Right lobe of liver (tissue), 6 donors: ENCODE measurements at places on chromosomes 7 and 10. TPM values are rescaled to one million over a fixed set of nuclear protein-coding genes. Genes with fewer than 3 reads are reported as not detected.

CYP26C1 gene
- total RNA-seq, result not detected

KIF20B gene
- total RNA-seq, result 3.4 TPM

AGR3 gene
- total RNA-seq, result not detected

DNA sequence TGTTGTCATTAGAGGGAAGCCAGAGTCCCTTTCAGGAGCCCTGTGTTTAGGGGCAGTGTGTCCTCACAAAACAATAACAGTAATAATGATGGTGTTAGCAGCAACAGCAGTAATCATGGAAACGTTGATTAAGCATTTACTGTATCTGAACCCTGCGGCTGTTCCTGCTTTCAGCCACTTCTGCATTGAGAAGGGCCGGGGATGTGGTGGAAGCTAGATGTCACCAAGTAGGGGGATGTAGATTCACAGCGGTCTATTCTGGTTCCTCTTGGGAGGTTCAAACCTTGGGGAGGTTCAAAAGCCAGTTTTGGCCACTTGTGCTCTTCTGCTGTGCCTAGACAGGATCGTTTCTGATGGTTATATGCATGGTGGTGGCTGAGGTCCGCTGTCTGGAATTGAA is 44.8 kb downstream of the PRPF18 start:
- no peak for DNase-seq
- no peaks in the 10 kb centered on the region for H3K27me3 ChIP-seq
- no peaks in the 10 kb centered on the region for H3K36me3 ChIP-seq
- H3K4me3 ChIP-seq, result no peak overlapping the region

- H3K27me3 ChIP-seq, result no peaks in the 10 kb centered on the region
- DNase-seq, result no peak
- H3K4me3 ChIP-seq, result peak overlapping the region; percentile 20
- no peak overlapping the region for H3K27ac ChIP-seq
Observed at GRCh38 chr10:72612203-72612826, 13.6 kb downstream of the MICU1 start.

- no peak overlapping the region for H3K4me3 ChIP-seq
- no peaks in the 10 kb centered on the region for H3K4me1 ChIP-seq
- no peak overlapping the region for H3K27ac ChIP-seq
- no peak for DNase-seq
- no peaks in the 10 kb centered on the region for H3K36me3 ChIP-seq
- H3K27me3 ChIP-seq, result no peaks in the 10 kb centered on the region
Observed at GRCh38 chr7:150756858-150757257, 19.6 kb downstream of the GIMAP5 start.

DNA sequence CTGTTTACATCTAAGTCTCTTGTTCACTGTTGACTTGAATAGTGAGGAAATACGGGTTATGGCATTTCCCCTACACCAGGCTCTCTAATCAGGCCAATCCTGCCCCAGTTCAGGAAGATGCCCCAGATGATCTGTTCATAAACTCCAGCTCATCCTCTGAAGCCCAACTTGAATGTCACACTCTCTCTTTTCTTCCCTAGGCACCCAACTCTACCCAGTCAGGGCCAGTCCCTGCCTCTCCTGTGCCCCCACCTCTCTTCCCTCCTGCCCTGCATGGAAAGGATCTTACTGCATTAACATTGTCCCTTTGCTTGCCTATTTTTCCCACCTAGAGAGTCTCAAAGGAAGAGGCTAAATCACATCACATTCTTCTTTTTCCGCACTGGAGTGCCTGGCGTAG is 10.6 kb upstream of the TRPV6 start:
- H3K4me1 ChIP-seq, result no peaks in the 10 kb centered on the region
- no peak overlapping the region for H3K4me3 ChIP-seq
- H3K27me3 ChIP-seq, result no peaks in the 10 kb centered on the region
- no peak overlapping the region for H3K27ac ChIP-seq
- DNase-seq, result no peak

- H3K4me1 ChIP-seq, result no peaks in the 10 kb centered on the region
- no peak overlapping the region for H3K27ac ChIP-seq
- H3K27me3 ChIP-seq, result no peaks in the 10 kb centered on the region
- no peak overlapping the region for H3K4me3 ChIP-seq
Observed at GRCh38 chr7:131008840-131009711, 275.1 kb upstream of the KLF14 start.

DNA sequence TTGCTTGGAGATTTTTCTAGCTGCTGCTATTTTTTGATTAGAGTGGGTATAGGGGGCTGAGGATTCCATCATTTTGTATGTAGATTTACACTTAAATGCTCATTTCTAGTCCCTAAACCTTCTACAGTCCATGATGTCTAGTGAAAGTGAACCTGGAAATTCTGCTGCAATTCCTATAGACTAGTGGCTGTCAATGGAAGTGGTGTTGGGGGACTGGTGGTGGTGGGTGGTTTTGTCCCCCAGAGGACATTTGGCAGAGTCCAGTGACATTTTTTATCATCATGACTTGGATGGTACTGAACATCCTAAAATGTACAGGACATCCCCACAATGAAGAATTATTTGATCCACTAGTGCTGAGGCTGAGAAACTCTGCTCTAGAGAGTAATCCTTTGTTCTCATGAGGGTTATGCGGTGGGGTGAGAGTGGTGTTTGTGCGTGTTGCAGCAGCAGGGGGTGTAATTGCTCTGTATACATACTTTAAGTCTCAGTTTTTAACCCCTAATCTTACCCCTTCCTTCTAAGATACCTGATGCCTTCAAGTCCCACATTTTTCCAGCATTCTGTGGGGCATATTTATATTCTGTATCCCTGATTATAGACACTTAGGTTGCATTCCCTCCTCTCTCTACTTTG is 35.0 kb downstream of the KIF11 start:
- H3K36me3 ChIP-seq, result no peaks in the 10 kb centered on the region
- no peak overlapping the region for H3K4me3 ChIP-seq
- H3K27ac ChIP-seq, result no peak overlapping the region
- no peak for DNase-seq
- H3K4me1 ChIP-seq, result no peaks in the 10 kb centered on the region
- H3K27me3 ChIP-seq, result no peaks in the 10 kb centered on the region

GRCh38 chr7:114405427-114405826 is 9.2 kb upstream of the FOXP2 start:
- no peak overlapping the region for H3K4me3 ChIP-seq
- H3K27ac ChIP-seq, result no peak overlapping the region
- H3K36me3 ChIP-seq, result no peaks in the 10 kb centered on the region
- no peak for DNase-seq
- H3K27me3 ChIP-seq, result no peaks in the 10 kb centered on the region
- no peaks in the 10 kb centered on the region for H3K4me1 ChIP-seq
